NAMALWA (cell line): ENCODE measurements at places on chromosomes 16 and 17.
A peak's percentile ranks its signal among the peaks of the same experiment; 100 is the strongest.

- DNase-seq: no peak
Measured at GRCh38 chr16:52528393-52529065, 18.4 kb downstream of the TOX3 start.

DNA sequence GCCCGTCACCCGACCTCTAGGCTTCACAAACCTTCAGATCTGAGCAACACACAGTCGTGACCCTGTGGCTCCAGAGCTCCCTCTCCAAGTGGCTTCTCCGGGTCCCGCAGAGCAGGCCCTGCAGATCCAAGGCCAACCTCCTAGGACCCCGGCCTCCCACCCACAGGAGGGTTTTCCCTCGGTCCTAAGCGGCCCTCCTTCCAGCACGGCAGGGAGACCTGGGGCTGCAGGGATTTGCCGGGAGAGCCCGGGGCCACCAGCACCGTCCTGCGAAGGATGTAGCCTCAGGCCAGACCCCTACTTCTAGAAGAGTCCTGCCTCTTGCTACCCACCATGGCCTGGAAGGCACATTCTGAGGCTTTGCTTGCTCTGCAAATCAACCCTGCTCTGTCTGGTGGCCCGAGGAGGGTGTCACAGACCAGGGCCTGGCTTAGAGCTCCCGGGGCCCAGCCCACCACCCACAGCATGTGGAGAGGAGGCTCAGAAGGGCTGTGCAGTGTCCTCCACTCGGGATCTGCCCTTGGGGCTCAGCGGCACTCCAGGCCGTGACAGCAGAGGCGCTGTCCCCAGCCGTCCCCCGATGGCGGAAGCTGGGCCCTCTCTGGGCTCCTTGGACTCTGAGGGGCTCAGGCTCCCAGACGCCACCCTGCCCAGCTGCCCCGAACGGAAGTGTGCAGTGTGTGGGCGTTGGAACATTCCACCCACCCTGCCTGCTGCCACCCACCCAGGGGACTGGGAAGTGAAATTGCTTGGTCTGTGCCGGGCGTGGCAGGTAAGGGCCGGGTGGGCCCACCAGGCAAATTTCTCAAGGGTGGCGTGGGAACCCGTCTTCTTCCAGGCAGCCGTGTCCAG is 28.8 kb upstream of the ACSF3 start:
- DNase-seq: no peak

DNA sequence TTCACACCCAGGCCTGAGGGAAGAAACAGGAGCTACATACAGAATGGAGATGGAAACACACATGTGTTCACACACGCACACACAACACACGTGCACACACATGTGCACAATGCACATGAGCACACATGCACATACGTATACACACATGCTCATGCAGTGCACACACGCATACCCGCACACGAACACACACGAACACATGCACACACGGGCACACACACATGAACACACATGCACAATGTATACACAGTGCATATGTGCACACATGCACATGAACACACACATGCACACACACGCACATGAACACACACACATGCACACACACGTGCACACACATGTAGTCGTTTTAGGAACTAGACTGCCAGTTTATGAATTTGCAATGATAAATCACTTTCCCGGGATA is 49.3 kb upstream of the CDR2 start:
- DNase-seq: no peak

DNA sequence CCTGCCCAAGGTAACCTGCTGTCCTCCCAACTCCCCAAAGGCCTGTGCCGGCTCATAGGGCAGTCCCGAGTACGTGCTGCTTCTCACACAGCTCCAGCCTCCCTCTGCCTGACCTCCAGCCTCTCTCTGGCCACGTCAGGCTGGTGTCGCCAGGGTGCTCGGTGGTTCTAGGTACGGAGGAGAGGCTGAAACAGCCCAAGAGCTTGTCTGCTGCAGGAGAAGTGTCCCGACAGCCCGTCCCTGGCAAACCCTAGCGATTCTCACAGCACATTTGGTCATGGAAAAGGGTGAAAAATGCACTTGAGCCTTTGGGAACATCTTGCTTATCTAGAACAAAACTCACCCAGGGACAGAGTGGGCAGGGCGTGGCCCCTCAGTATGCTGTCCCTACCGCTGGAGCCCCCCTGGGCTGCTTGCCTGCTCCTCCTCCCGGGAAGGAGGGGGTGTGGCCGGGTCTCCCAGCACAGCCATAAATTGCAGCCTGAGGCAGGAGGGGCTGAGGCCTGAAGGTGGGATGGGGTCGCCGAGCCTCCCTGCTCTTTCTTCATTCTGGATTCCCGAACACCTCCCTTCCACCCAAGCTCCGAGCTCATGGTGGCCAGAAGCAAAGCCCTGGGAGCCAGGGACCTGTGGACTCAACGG is 40.4 kb downstream of the TIMM22 start:
- no peak for DNase-seq

GRCh38 chr16:2252806-2253148 is 1.4 kb upstream of the ECI1 start:
- peak; percentile 39 for DNase-seq

- no peak for DNase-seq
Measured at GRCh38 chr17:50763716-50764475, 3.4 kb downstream of the ANKRD40CL start.

DNA sequence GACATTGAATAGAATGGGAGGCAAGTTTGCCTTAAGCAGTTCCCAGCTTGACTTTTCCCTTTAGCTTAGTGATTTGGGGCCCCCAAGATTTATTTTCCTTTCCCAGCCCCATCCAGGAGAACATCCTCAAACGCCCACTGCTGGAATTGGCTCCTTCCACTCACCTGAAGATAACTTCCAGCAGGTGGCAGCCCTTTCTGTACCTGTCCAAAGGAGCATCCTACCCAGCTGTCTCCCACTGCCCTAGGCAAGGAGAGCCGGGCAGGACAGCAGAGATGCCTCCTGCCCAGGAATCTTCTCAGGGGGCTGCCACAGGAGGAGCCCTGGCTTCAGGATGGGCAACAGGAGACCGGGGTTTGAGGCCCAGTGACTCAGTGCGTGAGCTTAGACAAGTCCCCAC is 6.4 kb downstream of the CACNG5 start:
- DNase-seq: no peak

DNA sequence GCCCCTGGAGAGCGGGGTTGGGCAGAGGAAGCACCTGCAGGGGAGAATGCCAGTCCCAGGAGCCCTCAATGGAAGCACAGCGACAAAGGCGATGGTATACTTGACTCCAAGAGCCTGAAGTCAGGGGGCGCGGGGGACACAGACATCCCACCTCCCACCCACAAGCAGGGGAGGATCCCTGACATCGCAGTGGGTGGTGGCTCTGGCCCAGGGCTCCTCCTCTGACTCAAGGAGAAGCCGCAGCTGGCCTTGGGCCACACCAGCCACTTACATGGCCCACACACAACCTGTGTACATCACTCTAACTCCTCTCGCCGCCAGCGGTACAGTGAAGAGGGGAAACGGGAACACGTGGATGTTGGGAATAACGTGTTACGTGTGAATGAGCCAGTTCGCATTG is 44.3 kb downstream of the FZD2 start:
- DNase-seq: no peak

GRCh38 chr16:67084345-67085028 is 25.3 kb upstream of the PHAF1 start:
- DNase-seq: peak; percentile 24

DNA sequence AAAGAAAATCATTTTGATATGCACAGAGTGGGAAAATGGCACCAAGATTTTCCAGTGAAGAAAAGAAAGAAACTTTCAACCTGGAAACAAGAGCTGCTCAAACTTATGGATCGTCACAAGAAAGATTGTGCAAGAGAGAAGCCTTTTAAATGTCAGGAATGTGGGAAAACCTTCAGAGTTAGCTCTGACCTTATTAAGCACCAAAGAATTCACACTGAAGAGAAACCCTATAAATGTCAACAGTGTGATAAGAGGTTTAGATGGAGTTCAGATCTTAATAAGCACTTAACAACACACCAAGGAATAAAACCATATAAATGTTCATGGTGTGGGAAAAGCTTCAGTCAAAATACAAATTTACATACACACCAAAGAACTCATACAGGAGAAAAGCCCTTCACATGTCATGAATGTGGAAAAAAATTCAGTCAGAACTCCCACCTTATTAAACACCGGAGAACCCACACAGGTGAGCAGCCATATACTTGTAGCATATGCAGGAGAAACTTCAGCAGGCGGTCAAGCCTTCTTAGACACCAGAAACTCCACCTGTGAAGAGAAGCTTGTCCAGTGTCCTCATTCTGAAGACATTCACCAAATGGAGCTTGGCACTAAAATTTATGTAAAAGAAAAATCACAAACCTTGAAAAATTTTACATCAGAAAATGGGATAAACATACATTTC is 12.2 kb downstream of the ZNF75A start:
- no peak for DNase-seq

GRCh38 chr16:1105888-1106620 is 10.0 kb upstream of the C1QTNF8 start:
- DNase-seq: peak; percentile 60

- no peak for DNase-seq
Measured at GRCh38 chr16:9169094-9169493, 77.7 kb downstream of the HAPSTR1 start.

- no peak for DNase-seq
Measured at GRCh38 chr16:12625716-12626115, 178.0 kb downstream of the CPPED1 start.

- DNase-seq: no peak
Measured at GRCh38 chr16:12398029-12398682, 405.5 kb downstream of the CPPED1 start.

DNA sequence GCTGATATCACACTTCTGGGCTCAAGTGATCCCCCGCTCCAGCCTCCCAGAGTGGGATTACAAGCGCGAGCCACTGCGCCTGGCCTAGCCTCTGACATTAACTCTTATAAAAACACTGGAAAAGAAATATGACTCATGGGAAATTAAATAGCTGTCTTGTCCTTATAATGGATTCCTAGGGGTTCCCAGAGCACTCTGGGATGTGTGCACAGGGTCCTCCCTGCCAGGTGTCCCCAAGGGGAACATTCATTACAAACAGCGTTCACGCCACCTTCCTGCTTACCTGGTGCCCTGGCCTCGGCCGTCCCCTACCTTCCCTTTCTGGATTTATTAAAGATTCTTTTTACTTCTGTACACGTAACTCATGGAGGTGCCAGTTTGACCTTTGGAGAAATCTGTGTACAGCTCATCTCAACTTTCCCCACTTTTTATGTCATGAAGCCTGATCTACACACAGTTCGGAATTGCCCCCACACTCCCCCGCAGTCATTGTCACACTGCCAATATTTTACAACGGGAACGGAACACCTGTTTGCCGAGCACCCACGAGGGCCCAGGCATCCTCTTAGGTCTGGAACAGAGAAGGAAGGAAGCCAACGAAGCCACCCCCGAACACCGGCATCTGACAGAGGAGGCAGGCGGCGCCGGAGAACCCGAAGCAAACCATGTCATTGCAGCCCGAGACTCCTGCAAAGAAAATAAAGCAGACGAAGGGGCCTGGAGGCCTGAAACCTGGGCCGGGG is 39.7 kb upstream of the MEAK7 start:
- no peak for DNase-seq

- DNase-seq: peak; percentile 46
Measured at GRCh38 chr16:88610080-88610479, 28.3 kb upstream of the IL17C start.
